Natural killer cell treated with Interleukin-12 subunit alpha and Interleukin-12 subunit beta and Interleukin-15 and Interleukin-18, amount 100 ng/mL, for 72 hours (primary cell): ENCODE measurements at places on chromosomes 3 and 15. TPM values are rescaled to one million over a fixed set of nuclear protein-coding genes. Genes with fewer than 3 reads are reported as not detected.
A peak's percentile ranks its signal among the peaks of the same experiment; 100 is the strongest.

C3orf62 gene
- total RNA-seq: 18.1 TPM

- H3K36me3 ChIP-seq: peaks cover 19% of the 10 kb centered on the region
- H3K27ac ChIP-seq: peak overlapping the region; percentile 98
- peaks cover 83% of the 10 kb centered on the region for H3K4me1 ChIP-seq
- no peaks in the 10 kb centered on the region for H3K27me3 ChIP-seq
- DNase-seq: peak; percentile 42
Measured at GRCh38 chr3:15290736-15291135, 41.6 kb downstream of the SH3BP5 start.

- H3K27me3 ChIP-seq: peaks cover 13% of the 10 kb centered on the region
- no peak overlapping the region for H3K4me3 ChIP-seq
- no peaks in the 10 kb centered on the region for H3K4me1 ChIP-seq
- no peaks in the 10 kb centered on the region for H3K36me3 ChIP-seq
- no peak overlapping the region for H3K27ac ChIP-seq
- DNase-seq: no peak
Measured at GRCh38 chr3:115503394-115503793, 119.9 kb upstream of the GAP43 start.

PPARG gene
- not detected for total RNA-seq
